ENCODE measurements at places on chromosomes 6 and 20.

DNA sequence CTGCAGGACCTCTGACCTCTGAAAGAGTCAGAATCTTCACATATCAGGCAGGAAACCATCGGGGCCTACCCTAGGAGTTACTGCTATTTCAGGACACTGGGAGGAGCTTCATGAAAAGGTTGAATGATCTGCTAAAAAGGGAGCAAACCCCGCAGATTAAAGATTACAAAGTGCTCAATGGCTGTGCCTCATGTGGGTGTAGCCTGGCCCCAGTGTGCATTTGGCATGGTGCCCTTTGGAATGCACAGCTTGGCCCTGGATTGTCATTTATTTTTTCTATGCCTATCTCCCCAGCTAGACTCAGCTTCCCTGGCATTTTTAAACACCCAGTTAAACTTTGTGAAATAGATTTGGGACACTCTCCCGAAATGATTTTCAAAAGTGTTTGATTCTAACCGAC, 368.5 kb upstream of the SPTLC3 start:
- no peak for DNase-seq

- no peak for DNase-seq
Measured at GRCh38 chr6:33407132-33407718, 3.6 kb upstream of the PHF1 start.

DNA sequence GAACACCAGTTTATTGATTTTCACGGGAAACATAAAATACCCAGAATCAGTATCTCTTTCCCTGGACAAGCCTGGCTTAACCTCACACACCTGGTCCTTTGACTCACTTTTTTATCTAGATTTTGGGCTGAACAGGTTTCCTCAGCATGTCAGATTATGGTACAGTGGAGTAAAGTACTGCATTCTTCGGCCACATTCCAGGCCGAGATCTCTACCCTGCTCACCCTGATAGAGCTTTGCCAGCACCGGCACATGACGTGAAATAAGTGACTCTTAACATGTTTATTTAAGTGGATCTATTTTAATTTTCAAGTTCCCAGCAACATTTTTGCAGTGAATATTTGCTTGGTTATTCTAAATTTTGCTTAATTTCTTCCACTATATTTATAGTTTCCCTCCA, 79.0 kb upstream of the POPDC3 start:
- no peak for DNase-seq

- no peak for DNase-seq
Measured at GRCh38 chr20:19977373-19977770, 39.8 kb upstream of the NAA20 start.

GRCh38 chr6:92681401-92681800, 738.0 kb downstream of the EPHA7 start:
- no peak for DNase-seq

- DNase-seq = no peak
Measured at GRCh38 chr6:134902074-134902861, 47.6 kb downstream of the ALDH8A1 start.

- no peak for DNase-seq
Measured at GRCh38 chr6:44214307-44214706, 2.4 kb upstream of the MYMX start.

GRCh38 chr6:31776989-31777666, at the start of gene VWA7:
TSS of gene VWA7 (minus strand) at chr6:31777328. CDS start at chr6:31776779, 549 bp downstream.
- no peak for DNase-seq

GRCh38 chr20:47737923-47738322, 47.4 kb downstream of the SULF2 start:
- no peak for DNase-seq

- DNase-seq = no peak
Measured at GRCh38 chr20:5510446-5510845, 193.7 kb upstream of the PROKR2 start.

- DNase-seq = no peak
Measured at GRCh38 chr20:45426320-45427016, 10.5 kb downstream of the PIGT start.

DNA sequence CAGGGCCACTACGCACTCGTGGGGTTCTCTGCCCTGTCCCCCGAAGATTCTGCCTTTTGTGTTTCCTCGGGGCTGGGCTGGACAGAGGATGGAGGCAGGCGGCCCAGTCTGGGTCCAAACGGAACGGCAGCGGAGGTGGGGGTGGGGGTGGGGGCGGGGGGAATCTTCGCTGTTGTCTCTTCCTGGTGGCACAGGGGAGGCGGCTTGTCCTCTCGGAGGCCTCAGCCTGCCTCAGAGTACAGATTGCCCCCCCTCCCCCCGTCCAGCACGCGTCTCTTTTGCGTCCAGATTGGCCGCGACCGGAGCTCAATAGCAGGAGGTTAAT, 1.4 kb upstream of the INSM1 start:
- DNase-seq = no peak

DNA sequence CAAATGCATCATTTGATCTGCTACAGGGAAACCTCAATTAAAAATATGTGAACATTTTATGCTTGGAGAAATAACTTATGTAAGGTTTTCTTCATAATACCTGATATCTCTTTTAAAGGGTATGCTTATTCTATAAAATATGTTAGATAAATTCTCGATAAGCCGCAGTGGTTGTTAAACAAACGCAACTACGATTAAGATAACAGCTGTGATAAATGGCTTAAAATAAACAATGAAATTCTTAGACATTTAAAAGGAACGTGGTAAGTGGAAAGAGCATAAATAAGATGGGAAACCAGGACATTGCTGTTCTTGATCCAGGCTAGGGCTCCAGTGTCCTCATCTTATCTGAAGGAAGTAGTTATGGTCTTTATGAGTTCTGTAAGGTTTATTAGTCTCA, 415.9 kb downstream of the CD83 start:
- no peak for DNase-seq

- DNase-seq = no peak
Measured at GRCh38 chr20:17439616-17440296, 91.4 kb downstream of the BFSP1 start.

DNA sequence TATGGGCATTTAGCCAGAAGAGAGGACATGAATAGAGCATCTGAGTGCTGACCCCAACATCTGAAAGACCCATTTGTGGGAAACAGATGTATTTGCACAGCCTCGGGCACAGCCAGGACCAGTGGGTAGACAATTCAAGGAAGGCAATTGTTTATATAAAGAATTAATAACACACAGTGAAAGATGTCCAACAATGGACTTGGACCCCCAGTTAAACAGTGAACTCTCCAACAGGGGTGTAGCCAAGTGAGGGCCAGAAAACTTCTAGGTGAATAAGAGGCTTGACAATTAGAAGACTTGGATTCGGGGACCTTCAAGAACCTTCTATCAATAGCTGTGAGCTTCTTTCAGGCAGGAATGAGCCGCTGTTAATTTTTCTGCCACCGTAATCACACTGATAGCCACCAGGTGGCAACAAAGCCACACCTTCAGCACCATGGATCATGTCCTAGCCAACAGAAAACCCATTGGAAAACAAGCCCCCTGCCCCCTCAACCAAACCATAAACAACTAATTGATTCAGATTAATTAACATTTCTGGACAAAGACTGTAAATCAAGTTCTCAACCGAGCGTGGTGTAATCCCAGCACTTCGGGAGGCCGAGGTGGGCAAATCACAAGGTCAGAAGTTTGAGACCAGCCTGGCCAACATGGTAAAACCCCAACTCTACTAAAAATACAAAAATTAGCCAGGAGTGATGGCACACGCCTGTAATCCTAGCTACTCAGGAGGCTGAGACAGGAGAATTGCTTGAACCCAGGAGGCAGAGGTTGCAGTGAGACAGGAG, 8.8 kb upstream of the SRSF6 start:
- no peak for DNase-seq

DNA sequence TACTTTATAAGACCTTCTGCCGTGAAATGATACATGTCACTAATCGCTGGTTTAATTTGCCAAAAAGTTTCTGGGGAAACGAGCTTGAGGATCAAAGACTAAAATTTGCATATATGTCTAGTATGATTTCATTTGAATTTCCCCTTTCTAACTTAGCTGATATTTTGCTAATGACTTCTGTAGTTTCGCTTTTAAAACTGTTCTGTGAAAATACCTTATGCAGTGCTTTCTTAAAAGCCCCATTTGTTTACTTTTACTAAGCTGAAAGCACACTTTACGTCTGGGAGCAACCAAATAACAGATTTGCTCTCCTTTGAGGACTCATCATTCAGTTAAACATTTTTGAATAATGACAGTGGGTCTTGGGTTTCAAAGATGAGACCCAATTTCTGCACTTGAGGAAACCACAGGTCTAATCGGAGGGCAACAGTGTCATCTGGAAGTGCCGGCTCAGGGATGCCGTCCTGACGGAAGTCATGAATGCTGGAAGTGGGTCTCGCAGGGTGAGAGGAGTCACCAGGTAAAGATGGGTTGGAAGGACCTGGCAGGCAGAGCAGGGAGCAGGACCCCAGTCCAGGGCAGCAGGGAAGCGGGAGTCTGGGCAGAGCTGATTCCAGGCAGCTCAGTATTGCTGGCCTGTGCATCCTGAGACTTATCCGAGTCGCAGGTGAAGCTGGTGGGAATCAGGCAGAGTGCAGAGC, 33.2 kb downstream of the PLEKHG1 start:
- DNase-seq = no peak

- DNase-seq = no peak
Measured at GRCh38 chr6:43786664-43787329, 16.8 kb downstream of the VEGFA start.

GRCh38 chr6:57147955-57148858, 23.9 kb upstream of the BAG2 start:
- no peak for DNase-seq

- no peak for DNase-seq
Measured at GRCh38 chr6:52566201-52566600, 10.7 kb downstream of the TRAM2 start.

DNA sequence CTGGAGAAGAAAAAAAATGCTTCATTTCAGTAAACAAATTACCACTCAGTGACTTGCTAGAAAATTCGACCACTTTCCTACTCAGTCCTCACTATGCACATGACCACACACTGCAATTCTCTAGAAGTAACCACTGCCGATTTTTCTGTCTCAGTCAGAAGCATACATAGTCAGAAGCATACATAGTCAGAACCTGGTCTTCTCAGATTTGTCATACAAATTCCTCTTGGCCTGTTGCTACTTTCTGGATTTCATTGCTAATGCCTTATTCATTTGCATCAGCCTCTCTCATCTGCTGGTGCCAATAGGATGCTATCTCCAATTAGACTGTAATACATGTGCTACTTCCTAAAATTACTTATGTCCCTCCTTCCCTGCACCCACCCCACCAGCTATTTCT, 10.2 kb upstream of the KIF16B start:
- DNase-seq = no peak

- peak; percentile 53 for DNase-seq
Measured at GRCh38 chr20:35598899-35599775, 16.5 kb upstream of the SPAG4 start.

- no peak for DNase-seq
Measured at GRCh38 chr6:139008117-139008516, 20.1 kb upstream of the REPS1 start.

DNA sequence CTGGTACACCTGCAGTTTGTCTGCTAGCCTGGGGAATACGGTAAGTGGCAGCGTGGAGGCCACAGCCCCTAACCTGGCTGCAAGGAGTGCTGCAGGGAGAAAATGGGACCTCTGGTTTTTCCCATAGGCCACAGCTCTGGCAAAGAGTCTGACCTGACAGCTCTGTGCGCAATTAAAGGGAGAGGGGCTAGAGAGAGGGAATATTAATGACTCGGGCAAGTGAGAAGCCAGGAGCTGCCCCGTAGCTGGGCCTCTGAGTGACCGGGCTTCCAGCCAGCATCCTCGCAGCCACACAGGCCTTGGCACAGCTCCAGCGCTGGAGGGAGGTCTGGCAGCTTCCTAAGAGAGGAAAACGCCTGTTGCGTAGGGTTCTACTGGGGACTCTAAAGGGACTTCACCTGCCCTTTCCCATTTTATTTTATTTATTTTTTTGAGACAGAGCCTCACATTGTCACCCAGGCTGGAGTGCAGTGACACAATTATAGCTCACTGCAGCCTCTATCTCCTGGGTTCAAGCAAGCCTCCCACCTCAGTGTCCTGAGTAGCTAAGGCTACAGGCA, 18.2 kb upstream of the OCSTAMP start:
- DNase-seq = peak; percentile 85

GRCh38 chr6:105835373-105835772, 250.8 kb upstream of the PRDM1 start:
- DNase-seq = no peak

DNA sequence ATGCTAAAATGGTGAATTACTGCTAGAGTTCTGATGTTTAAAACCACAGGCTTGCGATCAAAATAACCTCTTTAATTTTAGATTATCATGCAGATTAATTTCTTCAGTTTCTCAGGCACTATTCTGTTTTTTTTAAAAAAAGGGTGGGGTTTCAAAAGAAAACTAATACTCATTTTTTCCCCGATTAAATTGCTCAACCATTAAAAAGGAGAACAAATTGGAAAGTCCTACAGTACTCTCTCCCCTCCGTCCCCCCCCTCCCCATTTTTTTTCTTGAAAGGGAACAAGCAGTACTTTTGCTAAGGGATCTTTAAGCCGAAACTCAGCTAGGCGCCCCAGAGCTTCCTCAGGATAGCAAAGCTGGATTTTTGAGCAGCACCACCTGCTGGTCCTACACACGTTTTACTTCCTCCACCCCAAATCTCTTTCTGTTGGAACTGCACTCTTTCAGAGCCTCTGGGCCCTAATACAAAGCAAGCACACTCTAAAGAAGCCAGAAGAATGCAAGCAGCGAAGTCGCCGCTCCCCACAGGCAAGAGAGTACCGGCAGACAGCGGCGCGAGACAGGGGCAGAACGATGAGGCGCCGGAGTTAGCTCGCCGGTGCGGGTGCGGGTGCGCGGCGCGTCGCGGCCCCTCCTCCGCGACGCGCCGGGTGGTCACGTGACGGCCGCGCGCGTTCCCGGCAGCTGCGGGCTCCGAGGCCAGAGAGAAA, at the start of gene RNF146:
Gene RNF146 (plus strand): TSS at position 687 of the 714 bp plus-strand sequence. CDS start 13,475 bp downstream, outside the sequence.
- peak; percentile 83 for DNase-seq

DNA sequence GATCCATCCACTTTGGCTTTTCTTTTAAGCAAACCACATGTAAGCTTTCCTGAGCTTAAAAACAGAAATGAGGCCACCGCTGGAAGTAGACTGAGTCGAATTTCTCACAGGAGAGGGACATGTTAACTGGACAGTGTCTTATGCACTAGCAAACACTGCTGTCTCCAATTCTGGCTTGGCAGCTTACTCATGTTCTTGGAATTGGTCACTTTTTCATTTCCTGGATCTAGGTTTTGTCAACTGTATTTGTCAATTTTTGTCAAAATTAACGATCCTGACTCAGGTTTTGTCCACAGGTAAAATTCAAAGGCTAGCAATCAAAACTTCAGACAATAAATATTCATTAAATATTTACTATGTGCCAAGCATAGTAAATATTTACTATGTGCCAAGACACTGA, 601.5 kb downstream of the RNF144B start:
- DNase-seq = no peak

GRCh38 chr6:75315978-75316377, 31.4 kb upstream of the TMEM30A start:
- no peak for DNase-seq

DNA sequence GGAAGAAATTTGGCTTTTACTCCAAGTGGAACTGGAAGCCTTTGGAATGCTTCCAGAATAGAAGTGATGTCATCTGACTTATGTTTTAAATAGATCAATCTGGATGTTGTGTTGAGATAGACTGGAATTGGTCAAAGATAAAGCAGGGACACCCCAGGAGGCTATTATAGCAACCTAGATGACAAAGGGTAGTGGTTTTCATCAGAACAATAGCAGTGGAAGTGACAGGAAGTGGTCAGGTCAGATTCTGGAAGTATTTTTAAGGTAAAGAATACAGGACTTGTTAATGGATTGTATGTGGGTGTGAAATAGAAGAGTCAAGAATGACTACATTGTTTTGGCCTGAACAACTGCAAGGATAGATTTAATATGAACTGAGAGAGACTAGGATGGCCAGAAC, 191.4 kb downstream of the ADGRB3 start:
- DNase-seq = no peak
